ENCODE measurements at places on chromosomes 7 and 10.

DNA sequence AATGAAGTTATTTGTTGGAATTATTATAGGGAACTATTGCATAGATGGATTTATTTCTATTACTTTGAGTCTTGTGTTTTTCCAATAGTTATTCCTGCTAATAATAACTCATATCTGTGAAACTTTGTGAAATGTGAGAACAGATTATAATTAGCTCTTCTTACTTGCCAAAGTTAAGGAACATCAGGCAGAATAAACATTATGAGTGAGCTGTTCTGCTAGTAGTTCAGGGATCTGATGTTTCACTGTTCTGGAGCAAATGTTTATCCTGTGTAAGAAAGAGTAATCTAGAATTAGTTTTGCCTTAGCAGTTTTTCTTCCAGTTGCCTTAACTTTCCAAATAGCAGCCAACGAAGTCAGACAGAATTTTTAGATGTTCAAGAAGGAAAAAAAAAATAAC is 245.2 kb upstream of the PLXDC2 start:
- no peak for DNase-seq

DNA sequence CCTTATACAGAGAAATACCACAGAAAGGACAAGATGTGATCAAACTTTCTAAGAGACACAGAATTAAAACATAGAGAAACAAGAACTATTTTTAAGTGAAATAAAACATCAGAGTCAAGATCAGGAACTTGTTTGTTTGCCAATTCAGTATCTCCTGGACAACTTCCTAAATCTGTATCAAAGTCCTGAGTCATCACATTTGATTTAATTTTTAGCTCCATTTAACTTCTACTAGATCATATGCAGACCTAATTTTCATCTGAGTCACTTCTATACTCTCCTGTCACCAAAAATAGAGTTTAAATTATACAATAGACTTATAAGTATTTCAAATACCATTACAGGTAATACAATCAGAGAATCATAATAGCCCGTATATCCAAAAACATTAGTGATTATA is 268.1 kb downstream of the PRKG1 start:
- no peak for DNase-seq

DNA sequence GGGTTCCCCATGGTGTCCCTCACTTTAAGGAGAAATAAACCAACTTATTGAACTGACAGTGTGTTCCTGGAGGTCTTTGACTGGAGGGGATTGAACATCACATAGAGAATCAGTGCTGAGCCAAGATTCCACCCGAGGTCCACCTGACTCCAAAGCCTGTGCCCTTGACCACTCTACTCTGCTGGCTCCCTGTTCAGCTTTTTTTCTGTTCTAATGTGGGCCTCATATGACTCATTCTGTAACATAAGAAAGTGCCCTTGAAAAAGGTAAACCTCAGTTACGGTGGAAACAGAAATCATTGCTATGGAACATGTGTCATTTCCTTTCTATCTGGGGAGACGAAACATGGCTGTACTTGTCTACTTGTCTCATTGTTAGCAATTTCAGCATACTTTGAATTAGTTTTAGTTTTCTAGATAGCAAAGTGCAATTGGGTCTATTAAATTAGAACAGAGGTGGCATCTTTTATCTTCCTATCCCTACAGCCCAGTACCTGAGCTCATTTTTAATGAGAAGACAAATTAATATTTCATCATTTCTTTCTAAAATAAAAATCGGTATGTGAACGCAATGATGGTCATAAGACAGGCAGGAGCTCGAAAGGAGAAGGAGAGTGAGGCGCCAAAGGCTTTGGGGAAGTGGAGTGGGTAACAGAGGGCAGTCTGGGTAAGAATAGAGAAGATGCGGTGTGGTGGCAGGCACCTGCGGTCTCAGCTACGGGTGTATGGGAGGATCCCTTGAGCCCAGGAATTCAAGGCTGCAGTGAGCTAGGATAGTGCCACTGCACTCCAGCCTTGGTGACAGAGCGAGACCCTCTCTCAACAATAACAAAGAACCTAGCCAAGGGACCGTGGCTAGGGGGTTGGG is 1.5 kb downstream of the GSDME start:
- DNase-seq = no peak

DNA sequence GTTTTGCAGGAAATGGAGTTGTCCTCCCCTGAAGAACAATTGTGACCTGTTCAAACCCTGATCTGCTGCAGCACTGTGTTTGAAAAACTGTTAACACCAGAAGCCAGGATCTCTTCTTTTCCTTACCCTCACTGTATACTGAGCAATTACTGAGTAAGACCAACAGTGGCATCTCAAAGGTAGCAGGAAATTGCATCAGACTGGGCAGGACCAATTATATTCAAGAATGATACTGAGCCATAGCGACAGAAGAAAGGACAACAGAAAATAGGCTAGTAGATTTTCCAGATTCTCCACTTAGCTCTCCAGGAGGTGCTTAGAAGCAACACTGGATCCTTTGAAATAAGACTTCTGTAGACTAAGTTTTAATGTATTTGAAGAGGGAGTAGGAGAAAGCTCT is 57.4 kb upstream of the INHBA start:
- no peak for DNase-seq

- DNase-seq = no peak
Observed at GRCh38 chr10:24477915-24478314, 245.8 kb downstream of the ARHGAP21 start.

GRCh38 chr10:24456322-24456721 is 247.4 kb downstream of the KIAA1217 start:
- no peak for DNase-seq

GRCh38 chr10:31404640-31405039 is 85.6 kb downstream of the ZEB1 start:
- no peak for DNase-seq

All from stimulated activated CD4-positive, alpha-beta T cell treated with anti-CD3 and anti-CD28 coated beads, TNF-alpha, amount 100 ng/mL, for 48 hours (primary cell).